ENCODE measurements at places on chromosomes 7 and 10.
A peak's percentile ranks its signal among the peaks of the same experiment; 100 is the strongest.

GRCh38 chr10:48509974-48510692 is 94.7 kb downstream of the ARHGAP22 start:
- DNase-seq, result no peak

DNA sequence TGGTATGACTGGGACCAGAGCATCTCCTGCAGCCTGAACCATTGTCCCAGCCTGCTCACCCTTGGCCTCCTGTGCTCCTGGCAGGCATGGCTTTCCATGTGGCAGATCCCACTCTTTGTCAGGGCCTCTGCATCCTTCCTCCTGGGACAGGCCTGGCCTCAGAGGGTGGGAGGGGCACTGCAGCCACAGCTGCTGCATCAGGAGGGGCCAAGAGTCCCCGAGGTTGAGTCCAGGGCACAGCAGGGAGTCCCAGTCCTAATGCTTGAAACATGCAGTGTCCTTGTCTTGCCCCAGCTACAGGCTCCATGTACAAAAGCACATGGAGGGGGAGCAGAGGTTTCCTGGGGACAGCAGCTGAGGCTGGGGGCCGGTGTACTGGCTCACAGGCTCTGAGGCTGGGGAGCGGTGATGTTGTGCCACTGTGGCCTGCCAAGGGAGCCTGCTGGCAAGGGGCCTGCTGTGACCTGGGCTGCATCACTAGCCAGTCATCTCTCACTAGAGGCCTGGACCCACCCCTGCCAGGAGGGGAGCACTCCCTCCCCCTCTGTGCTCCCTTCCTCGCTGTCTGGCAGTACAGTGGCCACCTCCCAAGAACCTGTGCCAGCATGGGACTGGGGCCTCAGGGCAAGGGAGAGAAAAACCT is 144.8 kb downstream of the ZNF248 start:
- no peak for DNase-seq

DNA sequence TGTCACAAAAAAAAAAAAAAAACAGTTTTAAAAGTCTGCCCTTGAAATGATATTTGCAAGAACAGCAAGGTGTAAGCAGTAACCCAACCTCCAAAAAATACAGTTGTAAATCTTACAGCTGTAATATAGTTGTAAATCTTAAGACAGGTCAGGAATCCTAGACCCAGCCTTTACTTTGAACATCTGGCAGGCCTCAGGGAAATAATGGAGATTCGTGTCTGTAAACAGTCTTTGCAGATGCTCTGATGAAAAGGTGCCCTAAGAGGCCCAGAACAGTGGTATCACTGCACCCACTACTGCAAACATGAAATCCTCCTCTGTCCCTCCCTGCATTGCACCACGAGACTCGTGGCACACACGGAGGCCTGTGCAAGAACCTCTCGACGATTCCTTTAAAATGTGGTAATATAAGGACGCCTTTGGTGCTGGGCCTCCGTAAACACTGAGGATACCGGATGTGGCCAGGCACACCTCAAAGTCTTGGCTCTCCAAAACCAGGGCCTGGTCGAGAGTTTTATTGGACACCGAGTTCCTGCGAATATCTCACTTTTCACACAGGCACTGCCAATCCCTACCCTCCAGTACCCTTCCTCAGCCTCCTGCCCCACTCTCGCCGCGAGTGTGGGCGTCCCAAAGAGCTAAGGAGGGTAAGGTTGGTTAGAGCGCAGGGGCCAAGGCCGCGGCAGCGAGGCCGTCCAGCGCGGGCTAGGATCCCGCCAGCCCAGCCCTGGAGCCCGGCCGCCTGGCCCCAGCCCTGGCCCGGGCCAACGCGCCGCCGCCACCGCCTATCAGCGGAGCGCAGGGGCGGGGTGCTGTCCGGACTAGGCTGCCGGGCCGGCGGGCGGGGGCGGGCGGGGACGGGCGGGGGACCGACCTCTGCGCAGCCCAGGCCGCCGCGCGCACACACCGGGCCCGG is at the start of gene REEP3:
Gene REEP3, plus strand, starts transcription at position 902 of the 916 bp plus-strand sequence. CDS start 145 bp downstream, outside the sequence.
- DNase-seq, result peak; percentile 65

- no peak for DNase-seq
These were observed 233.8 kb upstream of the GRB10 start for GRCh38 chr7:51016546-51016945.

- no peak for DNase-seq
These were observed 21.6 kb downstream of the IDE start for GRCh38 chr10:92552310-92552709.

DNA sequence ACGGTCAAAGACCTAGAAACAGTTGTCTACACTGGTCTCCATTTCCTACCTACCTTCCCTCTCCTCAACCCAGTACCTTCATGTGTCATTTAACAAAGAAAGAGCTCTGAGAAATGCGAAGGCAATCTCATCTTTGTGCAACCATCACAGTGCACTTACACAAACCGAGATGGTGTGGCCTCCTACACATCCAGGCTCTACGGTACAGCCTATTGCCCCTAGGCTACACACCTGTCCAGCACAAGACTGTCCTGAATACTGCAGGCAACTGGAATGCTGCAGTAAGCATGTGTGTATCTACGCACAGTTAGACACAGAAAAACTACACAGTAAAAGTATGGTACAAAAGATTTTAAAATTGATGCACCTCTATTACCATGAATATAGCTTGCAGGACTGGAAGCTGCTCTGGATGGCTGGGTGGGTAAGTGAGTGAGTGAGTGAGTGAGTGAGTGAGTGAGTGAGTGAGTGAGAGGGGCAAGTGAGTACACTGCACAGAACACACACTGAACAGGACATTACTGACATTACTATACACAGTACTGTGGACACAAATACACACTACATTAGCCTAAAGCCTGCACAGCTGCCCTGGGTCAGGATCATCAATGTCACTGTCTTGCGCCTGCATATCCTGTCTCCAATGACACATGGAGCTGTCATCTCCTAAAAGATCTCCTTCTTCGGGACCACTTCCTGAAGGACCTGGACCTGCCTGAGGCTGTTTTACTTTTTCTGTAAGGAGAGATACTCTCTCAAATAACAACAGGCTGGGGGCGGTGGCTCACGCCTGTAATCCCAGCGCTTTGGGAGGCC is 18.5 kb downstream of the ITGB1 start:
- no peak for DNase-seq

- DNase-seq, result no peak
These were observed 85.8 kb upstream of the EGFR start for GRCh38 chr7:54932818-54933543.

GRCh38 chr7:102122026-102122425 is 164.6 kb upstream of the SH2B2 start:
- DNase-seq, result no peak

GRCh38 chr10:102406815-102407214 is 11.3 kb downstream of the NFKB2 start:
- no peak for DNase-seq

- DNase-seq, result no peak
These were observed 2.1 kb upstream of the GIGYF1 start for GRCh38 chr7:100696123-100696521.

DNA sequence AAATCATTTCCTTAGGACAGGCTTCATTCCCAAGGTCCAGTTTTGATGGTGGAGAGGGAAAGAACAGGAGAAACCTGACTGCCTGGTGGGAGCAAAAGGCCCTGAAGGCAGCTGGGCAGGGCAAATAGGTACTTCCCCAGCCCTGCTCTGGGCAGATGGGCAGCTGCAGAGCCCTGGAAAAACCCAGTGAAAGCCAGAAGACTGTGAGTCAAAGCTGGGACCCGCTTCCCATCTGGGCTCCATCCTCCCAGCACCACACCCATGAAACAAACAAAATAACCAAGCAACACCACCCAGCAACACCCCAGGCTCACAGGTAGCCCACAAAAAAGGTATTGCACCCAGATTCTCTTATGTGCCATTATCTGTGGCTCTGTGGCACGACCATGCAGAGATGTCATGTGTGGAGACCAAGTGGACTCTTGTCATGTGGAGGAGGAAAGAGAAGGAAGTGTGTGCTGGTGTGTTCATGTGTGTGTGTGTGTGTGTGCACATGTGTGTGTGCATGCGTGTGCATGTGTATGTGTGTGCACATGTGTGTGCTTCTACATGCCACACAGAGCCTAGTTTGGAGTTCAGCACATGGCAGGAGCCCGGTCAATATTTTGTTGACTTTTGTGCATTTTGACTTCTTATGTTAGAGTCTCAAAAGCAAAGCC is 9.8 kb downstream of the CLRN3 start:
- DNase-seq, result no peak

DNA sequence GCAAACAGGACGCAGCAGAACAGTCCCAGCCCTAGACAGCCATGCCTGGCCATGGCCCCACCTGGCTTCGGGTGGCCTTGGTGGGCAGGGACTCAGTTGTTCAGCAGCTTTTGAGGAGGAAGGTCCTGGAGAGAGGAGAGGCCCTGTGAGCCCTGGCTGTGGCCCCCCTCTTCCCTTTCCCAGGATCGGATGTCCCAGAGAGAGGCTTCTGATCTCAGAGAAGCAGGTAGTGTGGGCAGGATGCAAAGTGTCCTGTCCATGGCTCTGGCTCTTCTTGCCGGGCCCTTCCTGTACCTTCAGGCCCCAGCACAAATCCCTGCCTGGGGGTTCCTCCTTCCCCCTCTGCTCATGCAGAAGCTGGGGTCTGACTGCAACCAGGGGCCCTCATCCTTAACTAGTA is 1.6 kb downstream of the PRRT4 start:
- DNase-seq, result no peak

GRCh38 chr10:76911184-76911583 is 726.4 kb downstream of the KCNMA1 start:
- no peak for DNase-seq

- no peak for DNase-seq
These were observed 37.7 kb downstream of the ATXN7L1 start for GRCh38 chr7:105838627-105839231.

- no peak for DNase-seq
These were observed 639.2 kb downstream of the KCNMA1 start for GRCh38 chr10:76998451-76998850.

DNA sequence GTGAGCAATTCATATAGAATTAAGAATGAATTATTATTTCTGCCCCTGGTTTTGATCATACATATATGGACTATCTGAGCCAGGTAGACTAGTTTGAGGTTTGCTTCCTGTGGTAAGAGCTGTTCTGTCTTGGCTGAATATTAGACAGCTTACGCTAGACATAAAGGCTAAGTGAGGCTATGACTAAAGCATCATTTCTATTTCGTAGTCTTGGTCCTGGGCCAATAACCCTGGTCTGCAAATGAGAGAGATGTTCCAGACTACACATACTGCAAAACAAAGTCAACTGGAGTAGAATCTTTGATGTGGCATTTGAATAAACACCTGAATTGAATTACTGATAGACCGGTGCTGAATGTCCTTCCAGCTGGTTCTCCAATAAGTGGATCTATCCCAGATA is 40.8 kb upstream of the CACNB2 start:
- no peak for DNase-seq

- no peak for DNase-seq
These were observed 10.7 kb upstream of the FHIP2A start for GRCh38 chr10:114810926-114811325.

DNA sequence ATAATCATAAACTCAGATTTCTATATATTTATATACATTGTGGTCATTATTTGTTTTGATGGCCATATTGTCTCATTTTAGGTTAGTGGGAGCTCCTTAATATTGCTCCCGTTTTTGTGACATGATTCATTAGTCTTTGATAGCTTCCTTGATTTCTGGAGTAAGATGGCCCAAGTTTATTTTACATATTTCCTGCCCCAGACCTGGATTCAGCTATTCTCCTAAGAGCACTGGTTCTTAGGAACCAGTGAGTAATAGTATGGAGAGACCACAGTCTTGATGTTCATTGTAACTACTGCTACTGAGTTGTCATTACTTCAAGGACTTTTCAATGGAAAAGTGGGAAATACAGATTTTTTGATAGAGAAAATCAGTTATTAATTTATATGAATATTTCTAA is 6.0 kb downstream of the TFPI2 start:
- no peak for DNase-seq
